Nucleus accumbens (tissue), 56 donors: ENCODE measurements at places on chromosomes 2 and 18.

- DNase-seq = no peak
Observed at GRCh38 chr2:231743376-231744116, 35.2 kb downstream of the PTMA start.

DNA sequence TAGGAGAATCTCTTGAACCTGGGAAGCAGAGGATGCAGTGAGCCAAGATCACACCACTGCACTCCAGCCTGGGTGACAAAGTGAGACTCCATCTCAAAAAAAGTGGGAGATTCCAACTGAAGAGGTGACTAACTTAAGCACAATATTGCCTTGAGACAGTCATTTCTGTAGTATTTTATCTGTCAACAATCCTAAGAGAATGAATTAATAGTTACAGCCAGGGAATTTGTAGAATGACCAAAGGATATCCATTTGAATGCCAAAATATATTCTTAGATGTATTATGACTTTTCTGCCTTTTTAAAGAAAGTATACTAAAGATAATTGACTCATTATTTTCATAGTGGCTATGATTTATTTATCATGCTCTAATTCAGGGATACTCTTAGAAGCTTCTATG, 40.7 kb upstream of the CCDC150 start:
- DNase-seq = no peak

- DNase-seq = no peak
Observed at GRCh38 chr2:139909136-139909535, 1128.9 kb upstream of the NXPH2 start.

- DNase-seq = no peak
Observed at GRCh38 chr2:186044761-186045160, 306.2 kb downstream of the FSIP2 start.
